Neural progenitor cell (in vitro differentiated cells): ENCODE measurements at places on chromosomes 16 and 17. TPM values are rescaled to one million over a fixed set of nuclear protein-coding genes. Genes with fewer than 3 reads are reported as not detected.

PMFBP1 gene
- 0.96 and 12.8 TPM in 2 replicates for total RNA-seq

MFAP4 gene
- 0.22 TPM in 1 of 2 replicates, not detected in the other for total RNA-seq

CIITA gene
- total RNA-seq = not detected in 2 replicates

CA10 gene
- total RNA-seq = 0.22 and 0.65 TPM in 2 replicates

TPSG1 gene
- not detected in 2 replicates for total RNA-seq

KCNG4 gene
- not detected in 2 replicates for total RNA-seq

KRT27 gene
- not detected in 2 replicates for total RNA-seq

PCTP gene
- total RNA-seq = 26.5 and 30.4 TPM in 2 replicates

CNTD1 gene
- total RNA-seq = 0.06 TPM in 1 of 2 replicates, not detected in the other

MYH3 gene
- 0.36 and 0.40 TPM in 2 replicates for total RNA-seq

KRT33A gene
- total RNA-seq = not detected in 2 replicates

PTGES3L gene
- 2.6 and 7.7 TPM in 2 replicates for total RNA-seq

- H3K4me3 ChIP-seq = no peak overlapping the region
- peaks cover 16% of the 10 kb centered on the region for H3K27me3 ChIP-seq
- DNase-seq = no peak
- H3K4me1 ChIP-seq = peaks cover 16% of the 10 kb centered on the region
Observed at GRCh38 chr16:62029947-62030346, 6.3 kb downstream of the CDH8 start.

DNA sequence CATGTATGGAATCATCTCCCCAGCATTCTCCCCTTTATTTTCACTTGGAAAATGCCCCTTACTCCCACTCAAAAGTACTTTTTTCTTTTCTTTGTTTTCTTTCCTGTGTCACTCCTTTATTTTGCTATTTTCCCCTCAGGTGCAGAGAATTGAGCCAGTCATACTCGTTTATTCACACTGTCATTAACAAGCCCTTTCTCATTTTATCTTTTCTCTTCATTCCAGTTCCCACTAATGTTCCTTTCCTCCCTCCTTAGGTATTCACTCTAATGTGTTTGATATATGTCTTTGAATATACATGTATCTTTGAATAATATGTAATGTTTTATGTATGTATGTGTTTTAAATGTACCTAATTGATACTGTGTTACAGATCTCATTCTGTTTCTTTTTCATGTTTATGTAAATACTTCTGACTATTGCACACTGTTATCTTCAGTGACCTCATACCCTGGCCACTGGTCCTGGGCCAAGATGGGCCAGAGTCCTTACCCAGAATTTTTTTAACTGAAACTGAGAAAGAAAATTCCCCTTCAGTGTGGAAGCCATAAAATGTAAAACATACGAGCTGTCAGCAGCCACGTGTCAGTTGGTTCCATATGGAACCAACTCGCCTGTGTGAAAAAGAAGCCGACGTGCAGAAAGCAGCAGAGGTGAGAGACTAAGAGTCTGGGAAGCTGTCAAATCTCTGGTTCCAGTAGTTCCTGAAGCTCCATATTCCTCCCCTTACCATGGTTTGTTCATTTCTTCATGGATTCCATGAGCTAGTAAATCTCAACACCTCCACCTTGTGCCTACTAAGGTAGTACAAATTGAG is 5.8 kb downstream of the SRR start:
- H3K4me1 ChIP-seq = no peaks in the 10 kb centered on the region
- H3K4me3 ChIP-seq = no peak overlapping the region
- H3K27ac ChIP-seq = no peak overlapping the region

- DNase-seq = no peak
- peaks cover 21% of the 10 kb centered on the region for H3K4me1 ChIP-seq
- H3K27me3 ChIP-seq = no peaks in the 10 kb centered on the region
- H3K27ac ChIP-seq = no peak overlapping the region
Observed at GRCh38 chr17:10013365-10014112, 108.5 kb upstream of the RCVRN start.

GRCh38 chr17:74750327-74751069 is 2.1 kb downstream of the NHERF1 start:
- H3K36me3 ChIP-seq = no peaks in the 10 kb centered on the region
- H3K27me3 ChIP-seq = no peaks in the 10 kb centered on the region
- DNase-seq = no peak
- H3K4me1 ChIP-seq = peaks cover 43% of the 10 kb centered on the region
- H3K27ac ChIP-seq = no peak overlapping the region

DNA sequence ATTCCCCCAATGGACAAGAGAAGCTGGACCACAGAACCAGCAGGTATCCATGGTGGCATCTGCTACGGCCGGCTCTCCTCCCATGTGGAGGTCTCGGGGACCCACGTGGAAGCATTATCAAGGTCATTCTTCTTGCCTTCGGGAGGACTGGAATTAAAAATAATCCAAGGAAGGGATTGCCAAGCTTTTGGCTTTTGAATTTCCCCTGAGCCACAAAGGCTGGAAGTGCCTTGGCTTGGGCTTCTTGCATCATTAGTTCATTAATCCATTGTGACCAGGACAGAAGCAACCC is 16.1 kb downstream of the NAGPA start:
- no peaks in the 10 kb centered on the region for H3K36me3 ChIP-seq
- DNase-seq = no peak

- no peaks in the 10 kb centered on the region for H3K4me1 ChIP-seq
- H3K36me3 ChIP-seq = no peaks in the 10 kb centered on the region
- no peak for DNase-seq
- no peak overlapping the region for H3K27ac ChIP-seq
- H3K4me3 ChIP-seq = no peak overlapping the region
Observed at GRCh38 chr17:43308999-43309398, 75.2 kb upstream of the RNU2-1 start.

DNA sequence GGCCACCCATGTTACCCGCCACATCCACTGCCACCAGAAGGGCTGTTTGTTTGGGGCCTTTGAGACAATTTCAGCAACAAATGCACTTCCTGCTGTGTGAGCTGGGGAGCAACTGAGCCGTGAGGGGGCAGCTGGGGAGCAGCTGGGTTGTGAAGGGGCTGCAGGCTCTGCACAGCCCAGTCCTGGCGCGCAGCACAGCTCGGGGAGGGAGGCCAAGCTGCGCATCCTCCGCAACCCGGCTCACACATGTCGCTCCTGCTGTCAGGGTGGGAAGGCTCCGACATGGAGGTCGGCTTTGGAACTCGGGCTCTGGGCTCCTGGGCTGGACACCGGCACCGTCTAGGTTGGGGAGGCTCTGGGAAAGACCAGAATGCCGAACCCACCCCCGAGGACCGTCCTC is 53.6 kb downstream of the CBFA2T3 start:
- peaks cover 14% of the 10 kb centered on the region for H3K4me1 ChIP-seq
- DNase-seq = no peak
- H3K27ac ChIP-seq = no peak overlapping the region

GRCh38 chr16:50338371-50339231 is 30.2 kb downstream of the BRD7 start:
- H3K4me3 ChIP-seq = no peak overlapping the region
- DNase-seq = no peak
- H3K36me3 ChIP-seq = peaks cover 22% of the 10 kb centered on the region

DNA sequence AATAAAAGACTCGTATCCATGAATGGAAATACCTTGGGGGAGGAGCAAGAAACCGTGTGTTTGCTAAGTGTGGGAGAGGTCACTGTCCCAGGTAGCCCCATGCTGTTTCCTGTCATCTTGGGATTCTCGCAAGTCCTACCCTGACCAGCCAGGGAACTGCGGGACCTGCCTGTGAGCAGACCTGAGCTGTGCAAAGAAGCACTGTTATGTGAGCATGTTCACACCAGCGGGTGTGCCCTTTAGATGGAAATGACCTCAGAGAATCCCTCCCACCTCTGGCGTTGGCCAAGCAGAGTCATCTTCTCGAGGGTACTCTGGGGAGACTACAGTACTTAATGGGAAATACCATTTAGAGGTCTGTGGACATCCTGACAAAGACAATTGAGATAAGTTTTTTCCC is 127.0 kb upstream of the MON1B start:
- no peak overlapping the region for H3K27ac ChIP-seq
- H3K4me3 ChIP-seq = no peak overlapping the region
- H3K4me1 ChIP-seq = peaks cover 13% of the 10 kb centered on the region
- no peaks in the 10 kb centered on the region for H3K27me3 ChIP-seq
- no peak for DNase-seq
- H3K36me3 ChIP-seq = no peaks in the 10 kb centered on the region

DNA sequence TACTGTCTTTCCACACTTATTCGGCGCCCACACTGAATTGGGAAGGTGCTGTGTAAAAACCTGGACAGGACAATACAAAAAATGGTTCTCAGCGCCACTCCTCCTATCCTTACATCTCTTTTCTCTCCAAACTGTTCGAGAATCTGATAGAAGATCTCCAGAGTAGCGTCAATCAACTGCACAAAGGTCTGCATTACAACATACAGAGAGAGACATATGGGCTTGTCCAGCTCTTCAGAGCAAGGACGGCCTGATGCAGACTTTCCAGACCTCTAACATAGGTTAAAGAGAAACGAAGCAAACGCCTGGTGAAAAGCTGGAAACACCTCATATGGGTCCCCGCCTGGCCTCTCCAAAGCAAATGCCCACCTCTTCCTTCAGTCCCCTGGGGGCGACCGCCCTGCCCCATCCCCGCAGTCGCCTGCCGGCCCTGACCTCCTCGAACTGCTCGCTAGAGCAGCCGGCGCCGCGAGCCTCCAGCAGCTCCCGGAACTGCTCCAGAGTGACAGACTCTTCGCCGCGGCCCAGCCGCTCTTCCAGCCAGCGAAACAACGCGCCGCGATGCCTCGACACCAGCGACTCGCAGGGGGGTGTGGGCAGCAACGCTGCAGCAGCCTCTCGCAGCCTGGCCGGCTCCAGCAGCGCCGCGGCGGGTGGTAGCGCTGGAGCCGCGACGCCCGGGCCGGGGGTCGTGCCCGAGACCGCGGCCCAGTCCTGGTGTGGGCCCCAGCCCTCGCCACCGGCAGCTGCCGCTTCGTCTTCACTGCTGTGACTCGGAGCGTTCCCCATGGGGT is 526 bp downstream of the ZZEF1 start:
- peak overlapping the region; percentile 94 for H3K4me3 ChIP-seq
- H3K27ac ChIP-seq = no peak overlapping the region
- no peaks in the 10 kb centered on the region for H3K36me3 ChIP-seq
- no peaks in the 10 kb centered on the region for H3K27me3 ChIP-seq
- peak; percentile 75 for DNase-seq

DNA sequence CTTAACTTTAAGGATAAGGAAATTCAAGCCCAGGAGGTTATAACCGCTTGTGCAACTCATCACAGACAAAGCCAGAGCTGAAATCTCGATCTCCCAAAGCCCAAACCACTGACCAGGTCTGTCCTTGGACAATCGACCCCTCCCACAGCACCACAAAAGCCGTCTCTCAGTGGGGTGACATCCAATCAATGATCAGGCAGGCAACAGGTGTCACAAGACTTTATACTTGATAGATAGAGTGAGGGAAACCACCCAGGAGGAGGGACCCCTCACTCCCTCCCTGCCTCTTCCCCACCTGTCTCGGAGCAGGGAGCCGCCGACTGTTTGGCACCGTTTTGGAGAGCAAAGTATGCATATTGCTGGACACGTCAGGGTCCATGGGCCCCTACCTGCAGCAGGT is 14.5 kb upstream of the SDR42E2 start:
- H3K4me3 ChIP-seq = no peak overlapping the region
- no peak overlapping the region for H3K27ac ChIP-seq
- no peak for DNase-seq
- H3K36me3 ChIP-seq = no peaks in the 10 kb centered on the region

GRCh38 chr17:8665684-8666083 is 35.2 kb upstream of the MYH10 start:
- H3K27me3 ChIP-seq = no peaks in the 10 kb centered on the region
- H3K27ac ChIP-seq = no peak overlapping the region
- H3K36me3 ChIP-seq = no peaks in the 10 kb centered on the region
- no peak for DNase-seq

GRCh38 chr17:36877771-36878170 is 59.5 kb upstream of the LHX1 start:
- H3K27ac ChIP-seq = no peak overlapping the region
- no peaks in the 10 kb centered on the region for H3K4me1 ChIP-seq
- no peak for DNase-seq
- no peaks in the 10 kb centered on the region for H3K36me3 ChIP-seq
- no peaks in the 10 kb centered on the region for H3K27me3 ChIP-seq
- no peak overlapping the region for H3K4me3 ChIP-seq

DNA sequence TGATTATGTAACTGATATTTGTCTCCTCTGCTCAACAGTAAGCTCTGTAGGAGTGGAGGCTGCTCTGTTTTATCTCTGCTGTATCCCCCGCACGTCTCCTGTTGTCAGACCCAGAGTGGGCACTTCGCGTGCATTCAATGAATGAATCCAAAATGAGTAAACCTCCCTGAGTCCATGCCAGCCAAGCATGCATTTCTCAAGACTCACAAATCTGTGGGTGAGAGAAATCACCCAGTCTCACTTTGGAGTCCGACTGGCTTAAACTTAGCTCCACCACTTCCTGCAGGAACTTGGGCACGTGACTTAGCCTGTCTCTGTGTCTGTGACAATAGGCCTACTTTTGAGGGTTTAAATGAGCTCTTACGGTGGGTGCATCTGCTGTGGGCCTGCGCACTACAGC is 3.7 kb downstream of the PNPO start:
- H3K4me1 ChIP-seq = peaks cover 5% of the 10 kb centered on the region
- peaks cover 16% of the 10 kb centered on the region for H3K27me3 ChIP-seq
- no peak for DNase-seq
- H3K27ac ChIP-seq = no peak overlapping the region
- H3K36me3 ChIP-seq = no peaks in the 10 kb centered on the region
- no peak overlapping the region for H3K4me3 ChIP-seq

- no peak overlapping the region for H3K27ac ChIP-seq
- no peak for DNase-seq
- H3K4me3 ChIP-seq = no peak overlapping the region
- no peaks in the 10 kb centered on the region for H3K27me3 ChIP-seq
- H3K36me3 ChIP-seq = no peaks in the 10 kb centered on the region
Observed at GRCh38 chr17:66612993-66613392, 221.9 kb upstream of the CACNG5 start.

- no peak for DNase-seq
- H3K36me3 ChIP-seq = no peaks in the 10 kb centered on the region
- H3K27me3 ChIP-seq = no peaks in the 10 kb centered on the region
- H3K27ac ChIP-seq = no peak overlapping the region
Observed at GRCh38 chr17:38535886-38536285, 69.9 kb downstream of the SRCIN1 start.

- H3K4me1 ChIP-seq = peaks cover 18% of the 10 kb centered on the region
- no peak overlapping the region for H3K27ac ChIP-seq
- no peak for DNase-seq
- H3K27me3 ChIP-seq = no peaks in the 10 kb centered on the region
Observed at GRCh38 chr16:11038777-11039176, 94.4 kb downstream of the CLEC16A start.

DNA sequence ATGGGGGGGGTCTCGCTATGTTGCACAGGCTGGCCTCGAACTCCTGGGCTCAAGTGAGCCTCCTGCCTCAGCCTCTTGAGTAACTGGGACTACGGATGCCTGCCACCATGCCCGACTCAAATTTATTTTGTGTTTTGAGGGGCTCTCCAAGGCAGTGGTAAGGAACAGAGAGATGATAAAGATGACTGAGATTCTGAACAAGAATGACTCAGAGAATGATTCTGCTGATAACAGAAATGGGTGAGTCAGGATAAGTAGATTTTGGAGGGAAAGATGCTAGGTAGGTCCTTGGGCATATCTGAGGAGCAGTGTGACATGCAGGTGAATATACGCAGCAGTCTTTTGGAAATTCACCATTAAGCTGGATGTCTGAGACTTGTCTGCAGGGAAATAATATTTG is 2.6 kb downstream of the TMEM220 start:
- H3K4me1 ChIP-seq = peaks cover 8% of the 10 kb centered on the region
- H3K4me3 ChIP-seq = no peak overlapping the region
- no peaks in the 10 kb centered on the region for H3K36me3 ChIP-seq
